Kidney tubule cell (primary cell): ENCODE measurements at places on chromosomes 4 and X.

DNA sequence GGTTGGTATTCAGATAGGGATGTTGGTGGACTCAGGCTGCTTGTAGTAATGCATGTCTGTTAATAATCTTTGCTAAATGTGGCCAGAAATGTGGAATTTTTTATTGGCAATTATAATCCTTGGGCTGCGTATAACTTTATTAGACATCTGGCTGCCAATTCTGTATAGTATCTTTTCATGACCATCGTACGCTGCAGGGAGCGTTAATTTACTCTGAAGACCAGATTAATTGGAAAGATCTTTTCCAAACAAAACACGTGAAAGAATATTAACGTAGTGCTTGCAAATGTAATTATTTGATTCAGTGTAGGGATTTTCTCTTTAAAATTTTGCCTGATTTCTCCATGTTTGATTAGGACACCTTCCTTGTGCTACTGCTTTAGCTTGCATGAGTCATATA, 38.8 kb upstream of the FTHL17 start:
- no peak for DNase-seq

DNA sequence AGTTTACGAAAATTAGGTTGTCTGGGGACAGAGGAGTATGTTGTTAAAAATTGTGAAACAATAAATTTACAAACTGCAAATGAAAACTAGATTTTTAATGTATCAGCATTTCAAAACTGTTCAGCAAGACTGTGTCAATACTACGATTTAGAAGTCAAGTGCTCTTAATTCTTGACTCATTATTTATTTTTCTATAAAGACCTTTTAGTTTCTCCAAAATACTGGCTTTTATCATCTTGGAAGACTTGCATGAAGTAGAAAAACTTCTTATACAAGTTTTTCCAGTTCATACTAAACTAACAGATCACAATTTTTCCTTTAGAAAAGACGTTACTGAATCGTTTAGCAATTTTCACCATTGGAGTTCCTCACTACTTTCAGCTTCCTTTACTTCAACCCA, 231.4 kb downstream of the PPP3CA start:
- DNase-seq, result no peak

DNA sequence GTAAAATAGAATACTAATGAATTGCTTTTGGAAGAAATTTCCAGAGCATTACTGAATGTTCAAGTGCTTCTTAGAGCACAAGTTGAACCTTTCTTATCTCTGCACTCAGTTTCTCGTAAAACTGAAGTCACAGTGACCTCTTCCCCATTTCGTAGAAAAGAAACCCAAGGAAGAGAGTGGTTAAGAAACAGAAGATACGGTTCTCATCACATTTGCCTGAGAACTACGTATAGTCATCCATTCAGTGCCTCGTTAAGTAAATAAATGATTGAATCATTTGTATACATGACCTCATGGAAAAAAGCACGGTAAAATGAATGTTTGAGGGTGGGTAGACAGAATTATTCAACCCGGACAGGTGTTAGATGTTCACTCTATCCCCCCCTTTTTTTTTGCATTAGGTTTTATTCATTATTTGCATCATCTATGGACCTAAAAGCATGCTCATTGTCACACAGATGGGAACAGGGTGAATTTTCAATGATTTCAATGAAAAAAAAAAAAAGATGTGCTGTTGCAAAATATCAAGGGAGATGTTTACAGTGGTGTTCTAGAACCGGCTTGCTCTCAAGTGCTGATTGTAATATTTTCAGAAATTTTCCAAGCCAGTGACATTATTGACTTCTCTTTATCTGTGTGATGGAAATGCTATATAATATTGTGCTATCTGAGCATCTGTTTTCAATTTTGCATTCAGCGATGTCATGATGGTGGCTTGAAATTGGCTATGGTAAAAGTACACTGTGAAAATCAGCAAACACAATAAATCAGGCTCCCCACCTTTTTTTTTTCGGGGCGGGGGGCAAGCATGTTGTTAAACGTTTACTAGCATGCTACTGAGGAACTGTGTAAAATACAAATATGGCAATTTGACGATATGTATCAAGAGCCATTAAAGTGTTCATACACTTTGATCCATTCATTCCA, 4.3 kb downstream of the RHOH start:
- no peak for DNase-seq

DNA sequence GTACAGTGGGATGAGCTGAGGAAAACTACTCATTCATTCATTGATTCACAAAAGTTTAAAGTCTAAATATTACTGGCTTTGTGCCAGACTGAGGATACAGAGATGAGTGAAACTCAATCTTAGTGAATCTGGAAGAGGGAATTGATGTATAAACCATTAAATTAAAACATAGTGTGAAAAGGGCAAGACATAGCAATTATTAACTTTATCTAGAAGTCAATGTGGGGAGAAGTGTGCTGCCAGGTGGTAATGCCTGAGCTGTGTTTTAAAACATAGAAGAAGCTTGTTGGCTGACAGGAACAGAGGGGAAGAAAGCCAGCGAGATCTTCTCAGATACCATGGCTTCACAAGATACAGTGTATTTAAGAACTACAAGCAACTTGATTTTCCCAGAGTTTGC, 153.4 kb downstream of the BMPR1B start:
- peak; percentile 18 for DNase-seq

DNA sequence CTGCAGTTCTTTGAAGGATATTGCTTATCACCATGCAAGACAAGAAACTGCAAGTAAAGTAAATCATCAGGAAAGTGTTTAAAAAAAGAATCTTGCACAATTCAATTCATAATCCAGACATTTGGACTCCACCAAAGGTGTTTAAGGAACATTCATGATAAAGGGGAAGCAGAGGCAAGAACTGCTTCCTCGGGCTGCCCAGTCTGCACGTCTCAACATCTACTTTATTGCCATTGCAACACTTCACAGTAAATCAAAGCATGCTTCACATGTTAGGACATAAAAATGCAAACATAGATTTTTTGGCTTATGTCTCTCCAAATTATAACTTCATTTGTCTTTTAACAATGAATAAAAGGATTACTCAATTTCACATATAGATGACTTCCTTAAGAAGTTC, 42.5 kb downstream of the MID1 start:
- no peak for DNase-seq

GRCh38 chr4:83232082-83232481, 52.5 kb downstream of the COQ2 start:
- no peak for DNase-seq

GRCh38 chr4:105162123-105162796, 15.6 kb downstream of the TET2 start:
- DNase-seq, result no peak

DNA sequence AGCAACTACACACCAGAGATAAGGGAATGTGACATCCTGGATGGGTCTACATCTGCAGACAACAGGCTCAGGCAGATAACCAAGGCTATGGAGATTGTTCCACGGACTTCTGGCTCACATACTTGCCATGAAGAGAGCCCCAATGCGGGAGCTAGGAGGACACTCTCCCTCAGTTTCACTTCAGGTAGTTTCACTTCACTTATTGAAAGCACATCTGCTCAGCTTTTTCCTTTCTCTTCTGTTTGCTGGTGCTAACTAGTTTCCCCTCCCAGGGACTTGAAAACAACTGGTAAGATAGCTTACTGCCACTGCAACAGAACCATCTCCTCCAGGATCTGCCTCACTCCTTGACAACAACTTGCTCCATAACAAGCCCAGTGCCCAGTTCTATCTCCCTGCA, 1.4 kb upstream of the CT47C1 start:
- no peak for DNase-seq

DNA sequence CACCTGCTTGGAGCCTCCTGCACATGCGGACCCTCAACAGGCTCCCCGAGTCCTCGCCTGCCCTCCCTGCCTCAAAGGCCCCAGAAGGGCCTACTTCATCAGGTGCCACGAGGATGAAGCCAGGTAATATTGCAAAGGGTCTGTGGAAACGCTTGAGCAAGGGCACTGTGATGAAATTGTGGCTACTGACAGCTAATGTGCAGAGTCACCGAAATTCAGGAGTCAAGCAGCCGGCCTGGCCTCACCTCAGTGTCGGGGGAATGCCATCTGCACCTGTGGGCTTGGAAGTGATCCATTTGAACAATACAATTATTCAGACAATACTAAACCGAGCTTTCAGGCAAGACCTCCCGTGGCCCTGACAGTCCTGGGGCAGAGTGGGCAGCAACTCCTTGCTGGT, 3.1 kb upstream of the FGFR3 start:
- no peak for DNase-seq

GRCh38 chrX:110563282-110563681, 204.6 kb downstream of the RTL9 start:
- DNase-seq, result peak; percentile 73

DNA sequence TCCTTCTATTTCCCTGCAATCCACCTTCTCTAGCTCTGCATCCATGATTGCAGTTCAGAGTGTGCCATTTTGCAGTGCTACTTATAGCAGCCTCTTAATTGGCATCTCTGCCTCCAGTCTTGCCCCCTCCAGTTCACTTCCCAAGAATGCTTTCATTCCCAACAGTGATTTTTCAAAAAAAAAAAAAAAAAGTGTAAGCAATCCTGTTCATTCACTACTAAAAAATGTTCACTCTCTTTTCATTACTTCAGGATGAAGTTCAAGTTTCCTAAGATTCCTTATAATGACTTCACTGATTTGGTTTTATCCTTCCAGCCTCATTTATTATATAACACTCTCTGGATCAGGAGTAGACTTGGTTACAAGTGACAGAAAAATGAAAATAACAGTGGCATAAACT, 124.7 kb upstream of the LNX1 start:
- no peak for DNase-seq

GRCh38 chr4:79823148-79823763, 249.8 kb downstream of the ANTXR2 start:
- no peak for DNase-seq

- DNase-seq, result no peak
Observed at GRCh38 chrX:111123606-111124179, 27.7 kb downstream of the PAK3 start.

GRCh38 chr4:126957556-126957955, 675.2 kb upstream of the INTU start:
- DNase-seq, result no peak

DNA sequence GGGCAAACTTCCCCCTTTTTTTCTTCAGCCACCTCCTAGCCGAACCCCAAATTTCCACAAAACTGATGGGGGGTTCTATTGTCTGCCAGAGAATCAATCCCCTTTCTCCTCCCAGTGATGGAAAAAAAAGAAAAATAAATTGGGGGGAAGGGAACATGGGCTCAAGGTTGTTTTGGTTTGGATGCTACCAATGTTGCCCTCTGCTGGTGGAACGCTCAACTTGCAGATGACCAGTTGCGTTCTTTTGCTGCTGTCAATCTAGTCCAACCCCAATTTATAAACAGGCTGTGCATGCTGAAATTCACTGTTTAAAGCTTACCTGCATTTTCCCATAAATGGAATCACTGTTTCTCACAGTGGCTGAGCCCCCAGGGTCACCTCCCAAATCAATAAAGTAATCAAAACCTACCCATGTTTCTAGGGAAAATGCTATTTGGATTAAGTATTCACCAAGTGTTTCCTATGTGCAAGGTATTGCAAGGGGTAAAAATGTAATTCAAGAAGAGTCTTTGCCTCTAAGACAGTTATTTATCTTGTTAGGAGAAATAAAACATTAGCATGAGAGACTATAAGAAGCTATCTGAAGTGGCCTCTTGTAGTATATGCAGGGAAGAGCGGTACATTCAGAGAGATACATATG, 116.7 kb upstream of the TMEM164 start:
- DNase-seq, result peak; percentile 56

GRCh38 chr4:15291122-15291521, 136.7 kb upstream of the C1QTNF7 start:
- DNase-seq, result no peak

DNA sequence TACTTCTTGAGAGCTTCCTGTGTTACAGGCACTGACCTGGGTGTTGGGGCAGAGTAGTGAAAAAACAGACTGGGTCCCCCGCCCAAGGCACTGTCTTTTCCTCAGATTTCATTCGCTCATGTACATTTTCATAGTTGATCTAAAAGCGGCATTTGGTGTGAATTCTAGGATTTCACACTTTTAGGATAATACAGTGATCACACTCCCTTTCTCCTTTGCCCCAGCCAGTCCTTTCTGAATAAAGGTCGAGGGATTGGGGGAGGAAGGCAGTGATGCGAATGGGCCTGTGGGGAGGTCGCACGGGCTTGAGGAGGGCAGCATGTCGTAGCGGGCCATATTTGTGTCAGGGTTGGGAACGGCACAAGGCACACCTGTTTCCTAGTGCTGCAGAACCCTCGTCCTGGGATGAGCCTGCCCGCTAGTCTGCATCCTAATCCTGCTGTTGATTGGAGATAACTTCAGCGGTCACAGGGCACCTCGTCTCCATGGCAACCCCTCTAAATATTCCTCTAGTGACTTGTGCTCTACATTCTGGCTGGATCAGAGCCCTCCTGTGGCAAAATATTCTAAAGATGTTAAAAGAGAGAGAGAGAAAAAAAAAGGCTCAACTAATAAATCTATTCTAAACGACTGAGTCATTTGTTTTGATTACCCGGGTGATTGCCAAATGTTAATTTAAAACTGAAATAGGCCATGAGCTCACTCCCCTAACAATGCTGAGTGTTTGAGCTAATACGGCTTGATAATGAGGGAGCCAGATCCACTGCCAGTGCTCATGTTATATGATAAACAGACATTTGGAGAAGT, 21.8 kb downstream of the FHL1 start:
- peak; percentile 80 for DNase-seq

- peak; percentile 35 for DNase-seq
Observed at GRCh38 chr4:152735396-152735859, 44.1 kb downstream of the TIGD4 start.

DNA sequence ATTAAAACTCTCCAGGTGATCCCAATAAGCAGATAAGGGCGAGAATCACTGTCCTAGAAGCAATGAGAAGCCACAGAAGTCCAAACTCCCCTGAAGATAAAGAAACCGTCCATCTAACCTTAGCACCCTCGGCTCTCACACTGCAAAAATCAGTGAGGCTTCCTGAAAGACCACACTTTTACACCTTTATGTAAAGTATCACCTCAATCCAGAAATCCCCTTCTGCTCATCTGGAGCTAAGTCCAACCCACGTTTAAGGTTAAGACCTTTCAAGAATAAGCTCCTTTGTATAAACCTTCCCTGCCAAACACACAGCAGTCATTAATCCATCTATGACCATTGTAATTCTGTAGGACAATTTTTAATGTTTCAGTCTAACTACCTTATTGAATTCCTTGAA, 41.7 kb downstream of the LIN54 start:
- DNase-seq, result no peak

GRCh38 chr4:101699441-101700124, 90.9 kb upstream of the BANK1 start:
- no peak for DNase-seq

GRCh38 chr4:2672700-2673099, 83.4 kb downstream of the TNIP2 start:
- no peak for DNase-seq

DNA sequence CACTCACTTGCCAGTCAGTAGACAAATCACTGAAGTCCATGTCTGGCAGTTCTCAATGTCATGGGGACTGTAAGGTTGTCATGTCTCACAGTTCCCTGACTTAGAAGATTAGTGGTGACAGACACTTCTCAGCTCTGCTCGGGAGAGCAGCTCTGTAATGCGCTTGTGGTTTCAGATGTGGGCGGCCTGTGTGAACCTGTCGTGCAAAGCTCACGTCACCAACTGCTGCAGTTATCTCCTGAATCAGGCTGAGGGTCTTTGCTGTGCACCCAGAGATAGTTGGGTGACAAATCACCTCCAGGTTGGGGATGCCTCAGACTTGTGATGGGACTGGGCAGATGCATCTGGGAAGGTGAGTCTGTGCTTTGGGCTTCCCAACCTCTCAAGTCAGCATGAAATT, at the start of gene IL9R:
TSS of gene IL9R (plus strand) at position 261 of the 400 bp plus-strand sequence. CDS start at position 325, 64 bp downstream.
- DNase-seq, result no peak
